ENCODE measurements at places on chromosomes 6 and 20.

GRCh38 chr6:101296169-101296960 is 97.1 kb upstream of the GRIK2 start:
- DNase-seq, result no peak

- DNase-seq, result no peak
Measured at GRCh38 chr6:88301256-88301655, 135.1 kb upstream of the CNR1 start.

GRCh38 chr6:96948631-96949030 is 24.1 kb downstream of the KLHL32 start:
- no peak for DNase-seq

GRCh38 chr6:111652156-111652555 is 46.5 kb upstream of the TRAF3IP2 start:
- DNase-seq, result no peak

DNA sequence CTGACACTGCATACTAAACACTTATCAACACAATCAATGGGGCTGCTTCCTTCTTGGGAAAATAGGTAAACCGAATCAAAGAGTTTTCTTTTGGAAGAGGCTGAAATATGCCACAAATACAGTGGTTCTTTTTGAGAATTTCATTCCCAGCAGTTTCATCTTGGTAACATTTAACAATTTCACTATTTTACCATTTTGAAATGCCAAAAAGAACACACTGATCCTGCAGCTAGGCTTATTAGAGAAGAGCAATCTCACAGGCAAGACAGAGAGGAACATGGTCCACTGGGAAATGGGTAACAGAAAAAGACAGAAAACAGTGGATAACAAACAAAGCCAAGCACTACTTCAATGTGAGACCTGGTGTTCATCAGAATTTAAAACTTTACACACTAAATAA is 2.5 kb downstream of the CNR1 start:
- DNase-seq, result no peak

DNA sequence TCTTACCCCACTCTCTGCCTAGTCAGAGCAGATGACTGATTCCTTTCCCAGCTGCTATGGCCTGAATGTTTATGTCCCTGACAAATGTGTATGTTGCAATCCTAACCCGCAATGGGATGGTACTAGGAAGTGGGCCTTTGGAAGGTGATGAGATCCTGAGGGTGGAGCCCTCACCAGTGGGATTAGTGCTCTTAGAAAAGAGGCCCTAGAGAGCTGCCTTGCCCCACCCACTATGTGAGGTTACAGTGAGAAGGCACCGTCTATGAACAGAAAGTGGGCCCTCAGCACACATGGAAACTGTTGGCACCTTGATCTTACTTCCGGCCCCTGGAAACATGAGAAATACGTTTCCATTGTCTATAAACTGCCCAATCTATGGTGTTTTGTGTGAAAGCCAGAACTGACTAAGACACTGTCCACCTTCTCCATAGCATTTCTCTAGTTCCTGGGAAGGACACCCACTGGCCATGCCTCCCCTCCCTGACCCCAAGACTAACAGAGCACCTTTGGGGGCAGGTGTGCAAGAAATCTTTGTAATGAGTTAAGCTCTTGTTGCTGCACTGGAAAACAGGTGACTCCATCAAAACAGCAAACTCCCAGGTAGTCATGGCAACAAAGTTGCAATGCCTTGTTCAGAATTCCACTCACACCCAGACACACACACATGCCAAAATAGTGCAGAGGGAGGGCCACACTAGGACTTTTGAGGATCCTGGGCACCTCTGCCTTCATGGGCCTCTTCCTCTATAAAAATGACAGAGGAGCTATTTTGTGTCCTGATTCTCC is 16.2 kb downstream of the GABRR2 start:
- DNase-seq, result no peak

- DNase-seq, result no peak
Measured at GRCh38 chr20:31704225-31705119, 18.2 kb downstream of the BCL2L1 start.

- no peak for DNase-seq
Measured at GRCh38 chr20:42516692-42517091, 673.0 kb downstream of the PTPRT start.

DNA sequence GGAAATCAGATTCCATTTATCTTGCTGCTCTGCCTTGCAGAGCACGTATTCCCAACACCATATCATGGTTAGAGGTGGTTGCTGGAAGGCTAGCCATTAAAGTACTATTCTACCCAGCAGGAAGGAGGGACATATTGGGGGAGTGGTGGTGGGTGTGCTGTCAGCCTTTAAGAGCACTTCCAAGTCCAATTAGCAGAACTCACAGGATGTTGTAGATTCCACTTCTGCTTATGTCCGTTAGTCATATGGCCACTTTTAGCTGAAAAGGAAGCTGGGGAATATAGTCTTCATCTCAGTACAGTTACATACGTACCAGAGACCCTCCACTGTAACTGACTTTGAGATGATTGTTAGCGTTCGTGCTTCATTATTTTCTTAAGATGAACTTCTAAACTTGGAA is 94.4 kb downstream of the SAMD3 start:
- DNase-seq, result no peak

DNA sequence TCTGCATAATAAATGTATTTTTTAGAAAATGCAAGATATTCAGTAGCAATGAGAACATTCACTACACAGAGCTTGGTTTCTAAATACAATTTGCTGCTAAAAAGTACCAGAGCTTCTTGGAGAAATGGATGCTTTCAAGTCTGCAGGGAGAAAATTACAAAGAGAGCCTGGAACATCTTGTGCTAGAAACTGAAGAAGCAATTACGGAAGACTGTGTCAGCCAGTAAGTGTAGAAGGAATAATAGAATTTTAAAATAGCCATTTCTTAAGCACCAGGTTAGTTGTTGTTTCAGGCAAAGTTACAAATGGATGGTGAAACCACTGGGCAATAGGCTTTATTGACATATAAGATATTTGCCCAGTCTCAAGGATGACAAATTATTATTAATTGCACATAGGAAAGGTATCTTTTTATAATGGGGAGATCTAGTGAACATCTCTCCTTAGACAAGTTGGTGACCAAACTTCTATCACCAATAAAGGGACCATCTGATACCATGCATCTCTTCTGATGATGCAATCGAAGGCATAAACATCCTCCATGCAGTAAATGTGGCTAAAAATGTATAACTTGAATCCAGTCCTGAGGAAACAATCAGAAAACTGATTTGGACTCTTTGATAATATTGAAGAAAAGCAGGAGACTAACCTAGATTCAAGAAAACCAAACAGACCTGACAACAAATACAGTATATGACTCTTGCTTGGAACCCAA is 81.7 kb downstream of the ARHGAP18 start:
- no peak for DNase-seq

DNA sequence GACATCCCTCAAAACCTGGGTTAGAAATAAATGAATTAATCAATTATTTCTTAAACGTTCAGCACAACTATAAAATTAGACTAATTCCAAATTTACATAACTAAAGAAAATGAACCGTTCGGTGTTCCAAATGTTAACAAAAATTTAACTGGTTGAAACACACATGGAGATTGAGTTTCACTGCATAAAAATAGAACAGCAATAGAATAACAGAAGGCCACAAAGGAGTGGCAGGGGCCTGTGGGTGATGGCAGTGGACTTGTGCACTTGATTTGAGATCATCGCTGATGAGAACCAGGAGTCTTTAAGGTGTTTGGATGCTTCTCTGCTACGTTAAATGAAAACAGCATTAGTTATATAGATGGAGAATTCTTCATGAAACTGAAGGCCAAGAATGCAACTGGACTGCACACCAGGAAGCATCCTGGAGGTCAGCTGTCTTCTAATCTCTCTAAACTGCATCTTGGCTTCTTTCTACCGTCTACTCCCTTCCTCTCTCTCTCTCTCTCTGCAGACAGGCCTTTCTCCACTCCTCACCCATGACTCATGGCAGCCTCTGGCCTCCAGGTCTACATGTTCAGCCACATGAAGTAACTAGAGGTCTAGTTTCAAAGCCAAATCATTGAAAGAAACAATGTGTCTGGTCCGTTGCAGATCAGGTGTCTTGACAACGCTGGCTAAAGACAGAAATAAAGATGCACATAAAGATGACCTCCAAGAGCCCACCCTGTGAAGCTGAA is 111.3 kb downstream of the SIM1 start:
- no peak for DNase-seq

DNA sequence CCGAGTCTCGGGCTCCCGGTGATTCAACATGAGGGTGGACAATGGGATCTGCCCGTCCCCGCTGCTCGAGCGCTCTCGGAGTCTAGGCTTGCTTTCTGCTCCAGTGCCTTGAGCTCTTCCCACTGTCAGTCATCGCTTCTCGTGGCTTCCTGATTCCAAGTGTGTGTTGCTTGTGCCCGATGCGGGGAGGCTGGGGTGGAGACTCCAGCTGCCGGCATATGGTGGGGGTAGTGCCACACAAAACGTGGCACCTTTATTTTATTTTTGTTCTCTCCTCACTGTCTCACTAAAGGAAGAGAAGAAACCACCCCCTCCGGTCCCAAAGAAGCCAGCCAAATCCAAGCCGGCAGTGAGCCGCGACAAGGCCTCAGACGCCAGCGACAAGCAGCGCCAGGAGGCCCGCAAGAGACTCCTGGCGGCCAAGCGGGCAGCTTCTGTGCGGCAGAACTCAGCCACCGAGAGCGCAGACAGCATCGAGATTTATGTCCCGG is 14.8 kb upstream of the MYL9 start:
- DNase-seq, result no peak

DNA sequence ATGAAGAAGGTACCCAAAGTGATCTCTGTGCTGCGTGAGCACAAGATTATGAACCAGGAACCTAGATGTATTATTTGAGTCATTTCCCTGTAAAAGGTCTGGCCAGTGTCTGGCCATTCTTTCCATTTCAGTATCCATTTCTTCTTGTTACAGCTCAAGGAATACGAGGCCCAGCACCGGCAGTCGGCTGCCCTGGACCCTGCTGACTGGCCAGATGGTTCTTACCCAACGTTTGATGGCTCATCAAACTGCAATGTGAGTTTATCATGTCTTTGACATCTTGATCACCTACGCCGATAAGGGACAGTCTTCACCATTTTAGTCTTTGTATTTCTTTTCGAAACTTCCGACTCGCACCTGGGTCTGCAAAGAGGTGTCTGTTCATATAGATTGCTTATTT is 144.8 kb downstream of the SASH1 start:
- DNase-seq, result no peak

DNA sequence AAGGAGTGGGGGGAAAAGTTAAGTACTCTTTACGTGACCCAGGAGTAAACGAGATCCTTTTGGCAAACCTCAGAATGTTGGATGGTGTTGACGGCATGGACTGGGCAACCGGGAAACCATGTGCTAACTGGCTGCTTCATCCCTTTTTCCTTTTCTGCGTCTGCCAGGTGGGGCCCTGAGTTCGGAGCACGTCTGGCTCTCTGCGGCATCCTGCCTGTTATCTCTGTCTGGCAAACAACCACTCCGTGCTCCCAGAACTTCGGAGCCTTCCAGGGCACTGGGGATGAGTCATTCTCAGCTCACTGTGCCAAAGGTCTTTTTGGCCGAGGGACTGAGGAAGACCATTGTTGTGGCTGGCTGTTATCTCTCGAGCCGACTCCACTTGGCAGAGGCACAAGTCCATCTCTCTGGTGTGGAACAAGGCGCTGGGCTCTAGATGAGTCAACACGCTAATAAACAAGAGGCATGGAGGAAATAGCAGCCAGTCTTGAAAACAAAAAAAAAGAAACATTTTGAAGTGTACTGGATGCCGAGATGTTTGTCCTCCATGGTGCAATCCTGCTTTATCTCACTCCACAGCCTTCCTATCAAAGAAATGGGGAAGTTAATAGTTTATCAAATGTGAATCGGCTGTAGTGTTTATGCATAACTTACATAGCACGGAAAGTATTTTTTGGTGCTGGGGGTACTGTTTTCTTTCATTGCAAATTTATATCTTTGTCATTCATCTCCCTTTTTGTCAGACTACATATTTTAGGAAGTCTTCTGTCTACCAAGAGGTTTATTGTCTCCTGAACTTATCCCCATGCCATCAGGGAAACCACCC is 64.6 kb upstream of the TXNDC5 start:
- no peak for DNase-seq

- DNase-seq, result no peak
Measured at GRCh38 chr6:111658462-111659154, 52.9 kb upstream of the TRAF3IP2 start.

- no peak for DNase-seq
Measured at GRCh38 chr6:131683479-131683878, 17.7 kb downstream of the OR2A4 start.

DNA sequence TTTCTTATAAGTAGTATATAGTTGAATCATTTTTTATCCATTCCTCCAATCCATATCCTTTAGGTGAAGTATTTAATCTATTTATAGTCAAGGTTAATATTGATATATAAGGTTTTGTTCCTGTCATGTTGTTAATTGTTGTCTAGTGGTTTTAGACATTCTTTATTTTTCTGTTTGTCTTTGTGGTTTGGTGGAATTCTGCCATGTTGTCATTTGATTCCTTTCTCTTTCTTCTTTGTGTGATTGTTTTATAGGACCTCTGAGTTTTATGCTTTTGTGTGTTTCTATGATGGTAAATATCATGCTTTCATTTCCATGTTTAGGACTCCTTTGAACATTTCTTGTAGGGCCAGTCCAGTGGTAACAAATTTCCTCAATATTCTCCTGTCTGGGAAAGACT is 450.3 kb upstream of the BTBD3 start:
- DNase-seq, result no peak

GRCh38 chr6:6236730-6237469 is 83.6 kb downstream of the F13A1 start:
- DNase-seq, result no peak

GRCh38 chr6:16184129-16184528 is 54.3 kb upstream of the GMPR start:
- DNase-seq, result no peak

DNA sequence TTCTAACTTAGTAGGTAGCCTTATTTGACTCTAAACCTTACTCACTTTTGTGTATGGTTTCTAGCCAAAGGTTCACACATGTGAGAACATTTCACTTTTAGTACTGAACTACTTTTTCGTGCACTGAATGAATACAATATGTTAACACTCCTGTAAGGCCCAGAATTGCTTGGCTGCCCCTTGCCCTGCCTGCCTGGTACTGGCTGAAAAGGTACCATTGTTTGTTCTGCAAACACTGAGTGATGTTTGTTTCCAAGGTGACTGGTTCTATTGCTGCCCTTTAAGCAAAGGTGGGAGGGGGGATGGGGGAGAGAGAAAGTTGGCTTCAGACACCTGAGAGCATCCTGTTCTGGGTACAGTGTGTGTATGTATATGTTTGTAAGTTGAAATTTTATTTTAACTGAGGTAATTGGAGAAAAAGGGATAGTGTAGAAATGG is 31.2 kb downstream of the RREB1 start:
- peak; percentile 51 for DNase-seq

DNA sequence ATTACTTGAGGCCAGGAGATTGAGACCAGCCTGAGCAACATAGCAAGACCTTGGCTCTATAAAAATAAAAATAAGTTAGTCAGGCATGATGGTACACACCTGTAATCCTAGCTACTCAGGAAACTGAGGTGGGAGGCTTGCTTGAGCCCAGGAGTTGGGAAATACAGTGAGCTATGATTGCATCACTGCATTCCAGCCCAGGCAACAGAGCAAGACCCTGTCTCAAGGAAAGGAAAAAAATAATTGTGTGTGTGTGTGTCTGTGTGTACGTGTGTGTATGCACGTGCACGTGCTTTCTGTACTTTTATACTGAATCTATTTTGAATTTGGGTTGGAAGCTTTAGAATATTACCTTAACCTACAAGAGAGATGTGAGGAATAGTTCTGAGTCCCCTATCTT is 58.9 kb downstream of the KIZ start:
- no peak for DNase-seq

GRCh38 chr6:105294129-105294528 is 108.8 kb downstream of the PREP start:
- DNase-seq, result no peak
